Karpas-422 (cell line): ENCODE measurements at places on chromosomes 11 and 22.

DNA sequence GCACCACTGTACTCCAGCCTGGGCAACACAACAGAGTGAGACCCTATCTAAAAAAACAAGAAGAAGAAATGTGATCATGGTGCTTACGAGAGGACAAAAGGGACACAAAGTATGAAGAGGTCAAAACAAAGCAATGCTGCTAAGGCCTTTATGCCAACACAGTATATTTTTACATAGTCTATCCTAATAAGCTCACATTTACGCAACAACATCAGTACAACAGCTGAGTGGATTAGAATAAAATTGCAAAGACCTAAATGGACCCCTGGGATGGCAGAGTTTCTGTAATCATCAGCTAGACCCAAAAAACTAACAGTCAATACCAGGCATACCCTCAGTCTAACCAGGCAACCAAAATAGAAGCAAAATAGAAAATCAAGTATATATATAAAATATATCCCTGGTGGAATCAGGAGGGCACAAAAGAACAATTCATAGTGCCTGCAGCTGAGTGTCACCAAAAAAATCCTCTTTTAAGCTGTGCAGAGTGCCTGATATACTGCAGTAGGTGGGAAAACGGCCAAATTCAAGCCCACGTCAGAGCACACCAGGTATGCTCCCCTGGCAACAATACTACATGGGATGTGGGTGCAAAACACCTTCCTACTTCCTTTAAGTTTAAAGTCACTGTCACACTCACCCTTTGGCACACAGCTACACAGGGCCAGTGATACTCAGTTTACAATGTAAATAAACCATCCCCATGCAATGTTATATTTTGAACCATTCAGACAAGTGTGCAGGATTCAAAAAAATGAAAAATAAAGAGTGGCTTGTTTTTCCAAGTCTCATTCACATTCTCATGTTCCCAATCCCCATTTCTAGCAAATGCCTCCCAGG is 57.8 kb downstream of the RBFOX2 start:
- DNase-seq = no peak

DNA sequence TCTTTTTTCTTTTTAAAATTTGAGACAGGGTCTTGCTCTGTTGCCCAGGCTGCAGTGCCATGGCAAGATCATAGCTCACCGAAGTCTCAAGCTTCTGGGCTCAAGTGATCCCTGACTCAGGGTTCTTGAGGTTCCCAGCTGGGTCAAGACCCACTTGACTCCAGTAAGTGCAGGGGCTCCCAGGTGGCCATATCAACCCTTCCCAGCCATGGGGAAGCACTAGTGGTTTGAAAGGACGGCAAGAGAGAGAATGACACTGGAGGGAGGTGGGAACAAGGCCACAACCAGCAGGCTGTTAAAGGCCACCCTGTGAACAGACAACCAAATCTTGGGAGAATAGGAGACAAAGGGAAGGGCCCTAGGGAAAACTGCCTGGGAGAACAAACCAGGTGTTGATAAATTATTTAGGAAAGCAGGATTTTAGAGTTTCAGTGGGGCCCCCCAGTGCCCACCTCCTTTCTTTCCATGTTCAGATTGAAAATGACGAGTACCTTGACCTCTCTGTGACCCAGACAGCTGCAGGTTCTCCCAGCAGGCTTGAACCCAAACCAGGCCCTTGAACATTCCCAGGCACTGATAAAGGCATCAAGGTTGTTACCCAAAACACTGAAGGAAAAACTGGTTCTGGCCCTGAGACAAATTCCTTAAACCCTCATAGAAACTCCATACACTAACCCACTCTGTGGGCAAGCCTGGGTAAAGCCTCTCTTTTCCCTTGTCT is 28.8 kb downstream of the KLHL22 start:
- DNase-seq = no peak

GRCh38 chr11:69076129-69076791 is 27.5 kb downstream of the TPCN2 start:
- no peak for DNase-seq

DNA sequence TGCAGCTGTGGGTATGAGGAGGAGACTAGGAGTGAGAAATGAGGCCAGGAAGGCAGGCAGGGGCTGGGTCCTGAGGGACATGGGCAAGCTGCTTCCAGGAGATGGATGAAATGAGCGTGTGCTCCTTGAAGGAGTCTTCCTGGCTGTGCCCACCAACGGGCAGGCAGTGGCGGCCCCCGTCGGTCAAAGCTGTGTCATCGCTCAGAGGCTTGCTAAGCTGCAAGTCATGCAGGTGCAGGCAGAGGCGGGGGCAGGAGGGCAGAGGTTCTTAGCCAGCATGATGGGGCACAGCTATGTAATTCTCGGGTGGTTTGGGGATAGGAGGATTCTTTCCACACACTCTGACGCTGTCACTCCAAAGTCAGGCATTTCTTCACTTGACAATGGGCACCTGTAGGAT is 12.5 kb upstream of the PEX26 start:
- peak; percentile 84 for DNase-seq

GRCh38 chr11:32843544-32843943 is 13.8 kb downstream of the PRRG4 start:
- DNase-seq = no peak

GRCh38 chr11:13163158-13163557 is 114.4 kb upstream of the BMAL1 start:
- no peak for DNase-seq

- DNase-seq = no peak
These were observed 61.5 kb upstream of the POU2AF1 start for GRCh38 chr11:111440416-111441205.

GRCh38 chr11:32071811-32072210 is 19.1 kb upstream of the RCN1 start:
- no peak for DNase-seq

- no peak for DNase-seq
These were observed 29.3 kb upstream of the MUC5B start for GRCh38 chr11:1193326-1194230.

DNA sequence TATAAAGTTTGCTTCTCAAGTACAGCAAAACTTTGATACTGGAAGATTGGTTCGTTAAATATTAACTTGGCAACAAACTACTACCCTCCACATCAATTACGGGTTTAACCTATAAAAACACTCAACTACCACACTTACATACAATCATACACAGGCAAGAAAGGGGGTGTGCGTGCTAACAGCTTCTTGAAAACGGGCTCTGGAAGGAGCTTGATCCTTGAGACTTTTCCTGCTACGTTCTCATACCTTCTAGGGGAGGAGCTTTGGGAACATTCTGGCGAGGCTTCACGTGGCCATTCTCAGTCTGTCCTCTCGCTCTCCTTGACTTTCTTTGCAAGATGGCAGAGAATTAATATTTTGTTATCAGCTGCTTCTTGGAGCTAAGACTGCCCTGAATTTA is 6.8 kb upstream of the ESAM start:
- no peak for DNase-seq

- no peak for DNase-seq
These were observed 27.3 kb upstream of the CREB3L1 start for GRCh38 chr11:46249938-46250744.

- no peak for DNase-seq
These were observed 59.6 kb downstream of the GUCY1A2 start for GRCh38 chr11:106958517-106959248.
